RCC 7860 (cell line): ENCODE measurements at places on chromosomes 4 and X.
A peak's percentile ranks its signal among the peaks of the same experiment; 100 is the strongest.

- peak; percentile 96 for DNase-seq
These were observed 36.0 kb downstream of the RTL9 start for GRCh38 chrX:110394651-110395050.

DNA sequence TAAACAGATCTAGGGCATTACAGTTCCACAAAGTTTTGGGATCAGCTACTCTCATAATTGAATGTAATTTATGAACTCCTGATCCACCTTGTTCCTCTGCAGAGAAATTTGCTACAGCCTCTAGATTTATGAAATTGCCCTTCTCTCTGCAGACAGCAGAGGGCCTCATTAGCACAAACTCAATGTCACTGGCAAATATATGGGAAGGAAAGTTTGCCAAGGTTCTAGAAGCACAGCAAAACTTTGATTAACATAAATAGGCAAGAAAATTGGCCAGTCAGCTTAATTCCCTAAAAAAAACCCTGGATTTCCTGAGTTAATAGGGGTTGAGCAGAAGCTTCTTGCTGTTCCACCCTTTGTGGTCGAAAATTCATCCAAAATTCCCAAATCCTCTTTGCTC, 31.5 kb downstream of the PRPS1 start:
- DNase-seq = peak; percentile 26

GRCh38 chr4:140720387-140721304, 35.5 kb downstream of the TBC1D9 start:
- DNase-seq = no peak

DNA sequence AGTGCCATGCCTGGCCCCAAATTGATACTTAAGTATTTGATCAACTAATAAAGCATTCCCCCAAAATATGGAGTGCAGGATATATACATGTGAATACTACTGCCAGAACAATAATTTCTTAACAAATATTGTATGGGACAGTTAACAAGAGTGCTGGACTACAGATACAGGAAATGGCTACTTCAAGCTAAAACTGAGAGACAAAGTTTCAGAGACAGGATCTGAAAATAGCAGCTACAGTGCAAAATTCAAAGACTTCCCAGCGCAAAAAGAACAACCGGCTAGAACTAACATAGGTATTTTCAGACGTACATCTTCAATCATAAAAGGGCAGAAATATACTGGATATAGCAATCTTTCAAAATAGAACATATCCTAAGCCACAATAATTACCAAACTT, 6.3 kb downstream of the ATRX start:
- no peak for DNase-seq

DNA sequence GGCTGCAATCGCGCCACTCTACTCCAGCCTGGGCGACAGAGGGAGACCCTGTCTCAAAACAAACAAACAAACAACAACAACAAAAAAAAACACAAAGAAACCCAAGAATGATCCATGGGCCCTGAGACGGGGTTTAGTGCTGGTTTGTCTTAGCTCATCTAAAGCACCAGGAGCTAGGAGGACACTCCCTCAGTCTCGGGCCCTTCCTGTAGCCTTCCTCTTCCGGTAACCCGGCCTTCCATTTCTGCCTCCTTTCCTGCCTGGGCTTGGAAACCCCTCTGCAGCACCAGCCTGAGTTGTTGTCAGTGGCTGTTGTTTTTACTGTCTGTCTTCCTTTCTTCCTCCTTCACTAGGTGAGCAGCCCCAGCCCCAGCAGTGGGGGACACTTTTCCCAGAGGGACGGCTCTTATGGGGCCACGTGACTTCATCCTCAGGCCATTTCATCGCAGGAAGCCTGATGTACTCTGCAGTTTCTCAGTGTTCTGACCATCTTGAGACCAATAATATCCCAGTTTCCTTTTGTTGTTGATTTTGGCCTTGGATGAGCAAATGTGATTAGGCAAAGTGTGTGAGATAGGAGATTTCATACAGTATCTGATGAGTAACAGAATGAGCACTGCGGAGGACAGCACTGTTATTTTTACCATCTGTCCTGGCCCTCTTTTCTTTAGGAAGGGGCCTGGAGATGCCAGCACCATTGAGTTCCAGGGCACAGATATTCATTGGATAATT, 90.1 kb downstream of the ANAPC4 start:
- DNase-seq = no peak

DNA sequence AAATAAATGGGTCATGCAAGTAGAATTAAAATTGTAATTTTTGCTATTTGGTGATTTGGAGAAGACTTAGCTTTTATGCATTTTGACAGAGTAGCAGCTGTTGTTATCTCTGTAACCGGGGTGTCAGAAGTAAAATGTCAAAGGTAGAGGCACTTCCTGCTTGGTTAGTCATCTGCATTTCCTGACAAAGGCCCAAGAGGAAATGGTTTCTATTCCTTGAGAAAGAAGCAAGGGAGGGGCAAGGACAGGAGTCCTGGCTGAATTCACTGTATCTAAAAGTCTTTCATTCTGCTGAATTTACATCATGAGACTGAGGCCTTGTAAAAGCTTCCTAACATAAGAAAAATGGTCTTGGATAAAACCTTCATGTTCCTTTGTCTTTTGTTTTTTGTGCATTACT, 550.9 kb upstream of the BOD1L1 start:
- DNase-seq = peak; percentile 46
